AG09309 (cell line): ENCODE measurements at places on chromosomes 6 and 20.
A peak's percentile ranks its signal among the peaks of the same experiment; 100 is the strongest.

- no peak for DNase-seq
Measured at GRCh38 chr20:56343861-56344381, 14.9 kb upstream of the FAM210B start.

GRCh38 chr6:75347898-75348610 is 63.5 kb upstream of the TMEM30A start:
- DNase-seq, result no peak

GRCh38 chr6:87900160-87900698 is 147.4 kb upstream of the SPACA1 start:
- DNase-seq, result no peak

GRCh38 chr6:37965964-37966676 is 146.6 kb downstream of the ZFAND3 start:
- DNase-seq, result peak; percentile 42

- no peak for DNase-seq
Measured at GRCh38 chr20:31606804-31607639, 1.9 kb downstream of the ID1 start.

DNA sequence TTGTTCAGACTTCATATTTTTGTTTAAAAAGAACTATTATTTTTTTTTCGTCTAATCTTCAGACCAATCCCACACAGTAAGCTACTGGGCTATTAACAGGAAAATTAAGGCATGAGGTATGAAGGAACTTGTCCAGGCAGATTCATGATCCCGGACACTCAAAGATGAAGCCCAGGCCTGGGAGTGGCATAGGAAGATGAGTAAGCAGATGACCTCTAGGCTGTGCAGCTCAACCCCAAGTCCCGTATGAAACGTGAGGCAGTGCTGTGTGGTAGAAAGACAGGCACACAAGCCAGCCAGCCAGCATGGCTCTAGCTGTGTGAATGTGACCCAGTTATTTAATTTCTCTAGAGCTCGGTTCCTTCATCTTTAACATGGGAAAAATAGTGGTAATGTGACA is 231.9 kb downstream of the CLIC5 start:
- DNase-seq, result no peak

- DNase-seq, result no peak
Measured at GRCh38 chr6:56764081-56764566, 121.4 kb upstream of the DST start.

DNA sequence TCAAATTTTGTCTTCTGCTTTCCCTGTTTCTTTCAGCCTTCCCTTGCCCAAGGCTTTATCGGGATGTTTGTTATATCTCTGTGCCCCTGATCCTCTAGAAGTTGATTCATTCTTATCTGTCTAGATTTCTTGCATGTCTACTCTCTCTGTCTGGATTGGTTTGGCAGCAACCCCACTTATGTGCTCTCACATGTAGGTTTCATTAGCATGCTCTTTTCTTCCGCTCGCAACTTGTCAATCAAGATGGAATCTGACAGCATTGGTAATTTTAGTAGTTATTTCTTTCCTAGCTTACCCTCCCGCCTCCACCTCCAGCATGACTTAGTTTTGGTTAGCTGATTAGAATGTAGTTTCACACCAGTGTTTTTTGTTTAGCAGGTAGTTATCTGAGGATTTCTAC is 39.3 kb downstream of the LRRC1 start:
- no peak for DNase-seq

DNA sequence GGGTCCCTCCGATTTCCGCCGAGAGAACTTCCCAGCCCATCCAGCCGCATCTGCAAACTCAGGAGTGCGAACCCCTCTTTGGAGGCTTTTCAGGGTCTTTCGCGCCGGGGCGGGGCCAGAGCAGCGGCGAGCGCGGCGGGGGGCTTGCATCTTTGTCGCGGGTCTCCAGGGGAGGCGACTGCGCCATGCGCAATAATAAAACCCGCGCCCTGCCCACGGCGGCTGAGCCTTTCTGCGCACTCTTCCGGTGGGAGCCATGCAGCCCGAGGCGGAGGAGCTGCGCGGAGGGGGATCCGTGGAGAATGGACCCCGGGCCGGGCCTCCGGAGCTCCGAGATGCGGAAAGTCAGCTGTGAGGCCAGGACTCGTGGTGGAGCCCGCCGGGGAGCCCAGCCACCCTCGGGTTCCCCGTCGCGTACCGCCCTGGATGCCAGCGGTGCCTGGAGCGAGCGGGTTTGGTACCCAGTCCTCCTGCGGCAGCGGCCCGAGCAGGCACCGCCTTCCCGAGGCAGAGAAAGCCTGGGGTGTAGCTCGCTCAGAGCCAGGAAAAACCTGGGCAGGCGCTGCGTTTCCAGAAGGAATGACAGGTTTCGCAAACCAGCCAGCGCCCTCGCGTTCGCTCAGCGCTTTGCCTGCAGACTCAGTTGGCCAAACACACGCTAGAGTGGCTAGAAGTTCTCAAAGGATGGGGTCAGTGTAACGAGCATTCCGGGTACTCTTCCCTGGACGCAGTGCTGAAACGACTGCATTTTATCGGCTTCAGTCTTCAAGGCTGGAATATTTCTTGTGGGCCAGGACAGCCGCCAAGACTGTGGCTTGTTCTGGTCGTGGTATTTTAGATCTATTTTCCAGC is 1.2 kb downstream of the AKAP12 start:
- no peak for DNase-seq

GRCh38 chr6:73854998-73855718 is 159.2 kb downstream of the CD109 start:
- peak; percentile 45 for DNase-seq

- no peak for DNase-seq
Measured at GRCh38 chr6:3211681-3212080, 15.8 kb downstream of the TUBB2B start.

DNA sequence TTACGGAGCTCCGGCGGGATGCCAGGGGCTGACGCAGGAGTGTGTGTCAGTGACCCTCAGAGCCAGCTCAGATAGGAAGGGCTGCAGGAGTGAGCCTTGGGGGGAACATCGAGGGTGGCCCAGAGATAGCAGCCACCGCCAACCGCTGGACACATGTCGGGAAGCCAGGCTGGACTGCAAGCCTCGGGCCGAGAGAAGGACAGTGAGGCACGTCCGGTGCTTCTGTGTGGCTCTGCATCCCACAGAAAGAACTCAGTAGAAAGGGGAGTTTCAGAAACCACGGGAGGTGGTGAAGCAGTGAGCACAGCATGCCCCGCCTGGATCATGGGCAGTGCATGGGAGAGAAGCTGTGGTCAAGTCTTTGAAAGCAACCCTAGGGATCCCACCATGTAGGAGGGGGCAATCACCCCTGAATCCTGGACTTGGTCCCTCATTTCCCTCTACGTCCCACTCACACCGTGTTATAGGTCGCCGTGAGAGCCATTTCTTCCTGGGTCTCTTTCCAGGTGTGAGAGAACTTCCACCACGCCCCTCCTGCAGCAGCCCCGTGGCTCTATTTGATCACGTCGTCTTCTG is 383.7 kb upstream of the CDH4 start:
- no peak for DNase-seq

GRCh38 chr6:144723431-144723830 is 438.3 kb downstream of the UTRN start:
- no peak for DNase-seq

DNA sequence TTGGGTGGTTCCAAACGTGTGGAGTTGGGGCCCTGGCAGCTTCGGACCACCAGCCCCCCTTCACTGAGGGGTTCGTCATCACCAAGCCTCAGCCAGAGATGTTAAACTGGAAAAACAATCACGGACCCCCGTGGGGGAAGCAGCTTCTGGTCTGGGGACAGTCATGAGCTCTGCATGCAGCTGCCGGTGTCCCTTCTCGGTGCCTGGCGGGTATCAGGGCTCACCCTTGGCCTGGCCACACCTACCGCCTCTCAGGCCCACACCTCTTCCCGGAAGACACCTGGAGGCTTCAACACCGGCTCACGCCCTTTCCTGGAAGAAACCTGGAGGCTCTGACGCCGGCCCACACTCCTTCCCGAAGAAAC is 77.8 kb upstream of the BHLHE23 start:
- no peak for DNase-seq

DNA sequence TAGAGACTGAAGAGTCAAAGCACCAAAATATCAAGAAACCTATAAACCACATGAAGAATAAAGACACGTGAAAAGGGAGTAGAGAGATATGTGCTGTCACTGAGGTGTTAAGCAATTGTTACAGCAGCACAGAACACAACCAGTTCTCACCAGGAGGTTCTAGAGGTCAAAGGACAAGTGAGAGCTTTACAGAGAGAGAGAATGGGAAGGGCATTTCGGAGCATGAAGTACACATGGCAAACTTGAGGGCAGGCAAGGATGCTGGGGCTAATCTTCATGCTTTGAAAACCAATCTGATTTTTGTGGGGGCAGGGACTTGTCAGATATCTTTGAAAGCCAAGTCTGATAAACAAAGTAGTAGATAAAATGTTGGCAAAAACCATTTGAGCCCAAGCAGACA is 142.3 kb upstream of the NRSN1 start:
- no peak for DNase-seq

- DNase-seq, result no peak
Measured at GRCh38 chr6:38302081-38302480, 337.6 kb downstream of the BTBD9 start.

GRCh38 chr6:46305833-46306232 is 135.1 kb upstream of the ENPP5 start:
- no peak for DNase-seq

DNA sequence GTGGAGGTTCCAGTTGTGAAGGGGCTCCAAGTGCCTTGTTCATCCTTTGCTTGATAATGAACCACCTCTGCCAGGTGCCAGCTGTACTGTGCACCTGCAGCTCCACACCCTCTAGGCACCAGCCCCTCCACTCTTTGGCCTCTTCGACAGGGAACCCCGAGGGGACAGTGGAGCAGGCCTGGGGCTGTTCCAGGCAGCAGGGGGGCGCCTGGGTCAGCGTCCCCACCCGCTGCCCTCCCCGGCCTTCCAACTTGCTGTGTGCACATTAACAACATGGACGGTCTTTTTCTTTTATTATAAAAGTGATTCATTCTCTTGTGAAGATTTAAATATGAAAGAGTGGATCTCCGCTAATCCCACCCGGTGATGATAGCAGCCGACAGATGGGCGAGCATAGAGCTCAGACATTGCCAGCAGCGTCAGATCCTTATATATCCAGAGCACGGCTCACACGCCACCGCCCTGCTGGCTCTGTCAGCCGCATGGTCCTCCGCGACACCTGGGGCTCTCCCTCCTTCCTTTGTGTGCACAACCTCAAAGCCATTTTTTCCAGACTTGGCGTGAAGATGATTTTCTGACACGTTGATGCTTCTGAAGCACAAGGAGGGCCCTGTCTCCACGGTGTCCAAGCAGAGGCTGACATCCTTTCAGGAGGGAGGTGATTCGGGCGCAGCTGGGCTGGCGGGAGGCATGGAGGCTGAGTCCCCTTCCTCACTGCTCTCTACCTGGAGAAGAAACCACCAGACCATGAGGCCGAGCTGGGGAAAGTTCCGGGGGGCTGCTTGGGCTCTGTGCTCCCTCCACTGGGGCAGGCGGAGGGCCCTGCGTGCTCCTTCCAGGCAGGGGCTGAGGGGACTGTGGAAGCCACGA is 22.2 kb upstream of the MRGBP start:
- no peak for DNase-seq

- DNase-seq, result no peak
Measured at GRCh38 chr6:45378334-45378926, 696 bp upstream of the SUPT3H start.

- DNase-seq, result no peak
Measured at GRCh38 chr6:14365393-14365792, 247.8 kb downstream of the CD83 start.

DNA sequence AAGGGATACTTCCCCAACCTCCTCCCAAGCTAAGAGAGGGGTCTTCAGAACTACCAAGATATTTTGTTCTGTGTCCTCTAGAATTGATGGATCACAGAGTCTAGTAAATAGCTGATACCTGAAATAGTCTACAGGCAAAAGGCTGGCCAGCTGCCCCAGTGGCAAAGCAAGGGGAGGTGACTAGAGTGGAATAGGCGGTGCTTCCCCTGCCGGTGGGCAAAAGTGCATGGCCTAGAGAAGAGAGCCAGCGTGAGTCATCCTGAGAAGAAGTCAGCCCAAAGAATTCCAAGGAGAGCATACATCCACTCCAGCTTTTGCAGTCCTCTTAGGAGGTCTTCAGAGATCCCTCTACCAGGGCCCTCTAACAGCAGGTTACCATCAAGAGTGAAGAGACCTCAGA is 14.7 kb downstream of the DPPA5 start:
- DNase-seq, result no peak

DNA sequence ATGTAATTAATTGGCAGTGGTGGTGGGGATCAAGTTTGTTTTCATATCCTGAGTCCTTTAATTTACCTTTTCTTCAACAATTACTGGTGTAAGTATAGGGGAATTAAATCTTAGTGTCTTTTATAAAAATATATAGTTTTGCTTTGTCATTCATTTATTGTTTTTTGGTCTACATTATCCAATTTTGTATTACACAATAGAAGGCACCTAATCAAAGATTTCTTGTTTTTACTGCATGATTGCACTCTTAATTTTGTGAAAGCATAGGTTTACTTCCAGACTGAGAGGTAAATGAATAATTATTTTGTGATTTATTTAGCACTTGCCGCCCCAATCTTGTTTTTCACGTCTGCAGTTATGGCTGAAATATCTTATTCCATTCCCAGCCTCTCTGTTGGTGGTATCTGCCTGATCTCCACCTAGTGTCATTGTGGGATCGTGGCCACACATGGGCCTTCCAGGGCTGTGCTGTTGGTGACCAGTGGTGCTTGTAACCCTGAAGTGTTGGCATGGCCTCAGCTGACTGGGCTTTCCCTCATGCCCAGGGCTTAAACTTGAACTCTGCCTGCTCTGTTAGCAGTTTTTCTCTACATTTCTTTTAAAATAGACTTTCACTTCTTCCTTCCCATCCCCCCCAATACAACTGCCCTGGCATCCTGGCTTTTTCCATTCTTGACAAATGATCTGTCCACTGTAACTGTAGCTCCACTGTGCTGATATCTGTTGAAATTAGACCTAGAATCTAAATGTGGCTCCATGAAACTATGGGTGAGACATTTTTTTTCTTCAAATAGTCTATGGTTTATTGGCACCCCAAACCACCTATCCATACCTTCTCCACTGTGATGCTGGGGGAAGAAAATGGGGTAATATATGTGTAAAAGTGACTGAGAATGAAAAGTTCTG is 24.8 kb downstream of the E2F3 start:
- DNase-seq, result no peak

DNA sequence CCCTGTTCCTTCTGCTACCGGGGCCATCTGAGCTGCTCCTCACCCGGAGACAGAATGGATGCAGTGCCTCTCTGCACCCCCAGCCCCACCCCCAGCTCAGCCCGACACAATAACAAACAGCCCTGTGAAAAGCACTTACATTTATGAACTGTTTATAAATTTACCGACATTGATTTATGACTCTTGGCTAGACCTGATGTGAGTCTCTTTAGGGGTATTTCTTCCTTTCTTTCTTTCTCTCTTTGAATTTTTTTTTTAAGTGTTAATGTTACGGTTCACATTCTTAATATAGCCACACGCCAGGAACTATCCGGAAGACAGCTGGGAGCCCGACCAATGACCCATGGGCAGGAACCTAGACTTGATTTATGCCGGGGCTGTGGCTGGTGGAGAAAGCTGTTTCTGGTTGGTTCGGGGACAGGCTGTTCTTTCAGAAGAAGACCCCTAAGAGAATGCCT is 266.3 kb downstream of the CDC5L start:
- DNase-seq, result no peak

GRCh38 chr20:5843054-5843592 is 92.9 kb downstream of the SHLD1 start:
- no peak for DNase-seq

- DNase-seq, result no peak
Measured at GRCh38 chr6:89007209-89008000, 44.0 kb upstream of the RNGTT start.
